Esophagus squamous epithelium (tissue), 5 donors: ENCODE measurements at places on chromosomes 2 and 18.

- H3K4me3 ChIP-seq, result no peak overlapping the region
- no peaks in the 10 kb centered on the region for H3K4me1 ChIP-seq
- no peak for DNase-seq
- no peak overlapping the region for H3K27ac ChIP-seq
- H3K27me3 ChIP-seq, result no peaks in the 10 kb centered on the region
Measured at GRCh38 chr2:190701586-190701985, 52.7 kb downstream of the NAB1 start.

- H3K4me3 ChIP-seq, result no peak overlapping the region
- no peaks in the 10 kb centered on the region for H3K27me3 ChIP-seq
- no peak overlapping the region for H3K27ac ChIP-seq
- DNase-seq, result no peak
- peaks cover 17% of the 10 kb centered on the region for H3K4me1 ChIP-seq
Measured at GRCh38 chr2:109164739-109165221, 35.8 kb downstream of the SH3RF3 start.

- H3K4me1 ChIP-seq, result peaks cover 8% of the 10 kb centered on the region
- no peaks in the 10 kb centered on the region for H3K27me3 ChIP-seq
- DNase-seq, result no peak
- peak overlapping the region; percentile 57 for H3K27ac ChIP-seq
- H3K4me3 ChIP-seq, result no peak overlapping the region
- H3K36me3 ChIP-seq, result no peaks in the 10 kb centered on the region
Measured at GRCh38 chr2:220664272-220665107, 907.6 kb downstream of the EPHA4 start.

- no peak overlapping the region for H3K27ac ChIP-seq
- no peaks in the 10 kb centered on the region for H3K4me1 ChIP-seq
- H3K27me3 ChIP-seq, result no peaks in the 10 kb centered on the region
Measured at GRCh38 chr2:197873293-197873701, 68.9 kb downstream of the PLCL1 start.

DNA sequence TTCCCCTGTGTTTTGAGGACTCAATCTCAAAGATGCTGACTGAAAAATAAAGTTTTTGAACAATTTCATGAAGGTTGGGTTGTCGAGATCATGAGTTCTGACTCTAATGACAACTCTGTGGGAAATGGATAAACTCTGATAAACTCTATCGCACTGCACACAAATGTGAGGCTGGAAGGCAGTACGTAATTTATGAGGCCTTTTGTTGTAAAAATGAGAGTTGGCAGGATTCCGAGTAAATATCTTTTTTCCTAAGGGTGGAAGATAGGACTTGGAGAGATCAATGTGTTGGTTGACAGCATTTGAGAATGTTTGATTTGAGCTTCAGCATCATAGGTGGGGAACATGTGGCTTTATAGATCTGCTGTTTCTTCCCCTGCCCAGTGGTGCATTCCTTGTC is 90.4 kb downstream of the SPTBN1 start:
- H3K27me3 ChIP-seq, result no peaks in the 10 kb centered on the region
- no peak overlapping the region for H3K27ac ChIP-seq
- no peaks in the 10 kb centered on the region for H3K36me3 ChIP-seq
- H3K4me3 ChIP-seq, result no peak overlapping the region

- no peaks in the 10 kb centered on the region for H3K36me3 ChIP-seq
- H3K27ac ChIP-seq, result no peak overlapping the region
- no peaks in the 10 kb centered on the region for H3K4me1 ChIP-seq
Measured at GRCh38 chr2:53654396-53654795, 113.2 kb upstream of the CHAC2 start.

GRCh38 chr2:37117566-37117965 is 33.2 kb downstream of the GPATCH11 start:
- no peak overlapping the region for H3K4me3 ChIP-seq
- no peak overlapping the region for H3K27ac ChIP-seq
- H3K36me3 ChIP-seq, result peaks cover 94% of the 10 kb centered on the region
- DNase-seq, result no peak
